ENCODE measurements at places on chromosomes 12 and 14.

- no peak for DNase-seq
Measured at GRCh38 chr12:96752211-96752610, 154.8 kb upstream of the NEDD1 start.

- DNase-seq = no peak
Measured at GRCh38 chr12:94980577-94980976, 22.9 kb downstream of the NDUFA12 start.

- peak; percentile 34 for DNase-seq
Measured at GRCh38 chr14:103846543-103847450, 578 bp downstream of the PPP1R13B start.

DNA sequence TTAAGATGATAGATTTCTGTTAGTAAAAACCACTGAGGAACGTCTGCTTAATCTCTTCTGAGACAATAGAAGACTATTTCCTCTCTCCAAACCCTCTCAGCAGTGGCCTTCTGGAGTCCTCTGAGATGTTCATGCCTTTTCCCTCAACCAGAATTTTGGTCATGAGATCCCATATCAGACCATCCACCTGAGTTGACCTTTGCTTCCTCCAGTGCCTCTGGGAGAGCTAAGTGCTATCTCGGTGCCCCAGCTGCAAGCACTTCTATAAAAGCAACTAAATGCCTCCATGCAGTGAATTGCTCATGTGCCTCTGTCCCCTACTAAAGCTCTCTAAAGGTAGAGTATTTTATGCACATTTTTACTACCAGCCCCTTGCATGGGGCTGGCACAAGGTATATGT lies 172.8 kb upstream of the BCL2L14 start:
- no peak for DNase-seq

GRCh38 chr12:22283006-22283506 lies 51.5 kb downstream of the ST8SIA1 start:
- DNase-seq = no peak

- no peak for DNase-seq
Measured at GRCh38 chr14:84108746-84109457, 1421.0 kb upstream of the FLRT2 start.

- no peak for DNase-seq
Measured at GRCh38 chr12:9741726-9742125, 8.8 kb upstream of the CLECL1 start.

- no peak for DNase-seq
Measured at GRCh38 chr14:28758885-28759652, 7.5 kb upstream of the FOXG1 start.

DNA sequence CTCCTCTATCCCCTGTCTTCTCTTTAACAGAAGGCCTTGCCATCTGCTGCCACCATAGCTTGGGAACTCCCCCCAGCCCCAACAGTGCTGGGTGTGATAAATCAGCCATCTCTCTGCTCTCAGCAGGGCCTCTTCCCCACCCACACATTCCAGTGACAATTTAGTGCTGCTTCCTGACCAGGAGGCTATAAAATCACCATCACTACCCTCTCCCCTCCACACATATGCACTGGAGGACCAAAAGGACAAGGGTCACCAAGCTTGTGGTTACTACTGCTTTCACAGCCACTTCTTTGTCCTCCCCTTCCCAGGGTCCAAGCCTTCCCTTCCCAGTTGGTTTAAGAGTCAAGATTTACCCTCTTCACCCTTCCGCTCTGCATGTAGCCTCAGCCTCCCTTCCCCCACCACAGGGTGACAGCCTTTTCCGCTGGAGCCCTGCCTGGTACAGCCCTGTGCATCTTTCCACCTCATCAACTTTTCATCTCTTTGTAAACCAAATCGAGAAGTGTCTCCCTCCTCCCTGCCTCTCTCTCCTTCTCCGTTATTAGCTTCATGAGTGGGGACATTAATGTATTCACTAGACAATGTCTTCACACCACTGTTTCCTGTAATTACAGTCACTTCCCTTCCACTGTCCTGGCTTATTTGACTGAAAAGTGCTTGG lies 9.4 kb downstream of the PSMB5 start:
- peak; percentile 43 for DNase-seq

- peak; percentile 98 for DNase-seq
Measured at GRCh38 chr12:53757101-53757770, 5.5 kb upstream of the CISTR start.

DNA sequence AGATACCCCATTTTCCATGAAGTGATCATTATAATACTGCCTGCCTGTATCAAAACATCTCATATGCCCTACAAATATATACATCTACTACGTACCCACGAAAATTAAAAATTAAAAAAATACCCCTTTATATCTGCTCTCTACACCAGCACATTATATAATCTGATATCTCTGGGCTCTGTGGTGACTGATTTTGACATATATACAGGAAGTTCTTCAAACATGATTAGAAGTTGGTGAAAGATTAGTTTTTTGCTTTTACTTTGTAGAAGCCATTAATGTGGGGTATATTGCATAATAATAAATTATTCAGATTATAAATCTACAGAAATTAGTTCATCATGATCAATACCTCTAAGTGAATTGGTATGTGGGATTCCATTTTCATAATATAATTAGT lies 126.7 kb upstream of the MDM1 start:
- no peak for DNase-seq

DNA sequence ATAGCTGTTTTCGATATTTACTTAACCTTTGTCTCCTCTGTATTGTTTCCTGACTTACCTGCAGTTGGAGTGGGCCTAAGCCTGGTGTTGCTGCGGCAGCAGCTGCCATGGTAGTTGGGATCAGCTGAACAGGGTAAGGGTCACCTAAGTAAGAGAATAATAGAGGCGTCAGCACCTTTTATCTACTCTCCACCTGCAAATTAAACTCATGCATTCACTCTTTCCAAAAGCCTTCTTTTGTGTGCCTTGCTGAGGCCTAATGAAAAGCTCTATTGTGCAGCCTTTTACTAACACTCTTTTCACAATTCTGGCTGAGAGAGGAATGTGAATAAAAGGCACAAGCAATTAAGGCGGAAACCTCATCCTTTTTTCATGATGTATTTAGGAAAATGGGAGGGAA lies 308.7 kb downstream of the SOX5 start:
- no peak for DNase-seq

DNA sequence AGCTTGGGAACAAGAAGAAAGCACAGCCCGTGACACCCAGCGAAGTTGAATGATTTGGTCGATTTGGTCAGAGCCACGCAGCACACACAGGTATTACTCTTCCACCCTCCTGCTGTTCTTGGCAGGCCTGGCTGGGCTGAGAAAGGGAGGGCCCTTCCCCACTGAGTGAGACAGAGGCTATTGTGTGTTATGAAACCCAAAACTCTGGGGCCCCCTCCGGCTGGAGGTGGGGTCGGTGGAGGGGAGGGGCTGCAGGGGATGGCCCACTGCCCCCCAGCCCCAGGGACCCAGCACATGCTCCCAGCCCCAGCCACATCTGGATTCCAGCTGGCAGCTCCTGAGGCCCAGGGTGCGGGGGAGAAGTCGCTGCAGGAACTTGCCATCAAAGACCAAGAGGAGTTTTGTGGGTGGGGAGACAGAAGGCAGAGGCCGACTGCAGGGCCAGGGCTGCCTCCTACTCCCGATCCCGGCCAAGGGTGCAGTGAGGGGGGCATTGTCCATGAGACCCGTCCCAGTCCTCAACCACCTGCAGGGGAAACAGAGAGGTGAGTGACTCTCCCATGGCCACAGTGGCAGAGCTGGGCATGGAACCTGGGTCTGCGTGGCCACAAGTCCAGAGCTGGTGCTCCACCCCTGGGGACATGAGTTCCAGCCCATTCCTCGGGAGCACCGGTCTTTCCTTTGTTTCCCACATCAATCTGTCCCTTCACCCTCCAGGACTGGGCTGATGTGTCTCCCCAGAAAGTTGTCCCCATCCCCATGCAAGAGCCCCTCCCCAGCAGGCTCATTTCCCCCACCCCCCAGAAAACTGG lies 8.7 kb downstream of the TMEM119 start:
- no peak for DNase-seq

- DNase-seq = peak; percentile 69
Measured at GRCh38 chr14:95098984-95099599, 58.2 kb downstream of the DICER1 start.

DNA sequence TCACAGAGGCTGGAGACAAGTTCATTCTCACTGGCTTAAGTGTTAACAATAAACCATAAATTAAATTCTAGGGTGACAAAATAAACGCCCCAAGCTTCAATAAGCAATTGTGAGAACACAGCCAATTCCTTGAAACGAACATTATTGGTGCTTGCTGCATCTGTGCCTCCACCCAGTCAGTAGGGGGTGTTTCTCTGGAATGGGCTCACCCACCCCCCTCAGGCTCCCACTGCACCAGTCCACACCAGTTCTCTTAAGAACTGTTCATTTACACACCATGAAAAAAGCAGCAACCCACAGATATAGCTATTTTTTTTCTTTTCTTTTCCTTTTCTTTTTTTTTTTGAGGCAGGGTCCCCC lies 34.7 kb downstream of the CDC42BPB start:
- no peak for DNase-seq

- DNase-seq = no peak
Measured at GRCh38 chr12:85448548-85449139, 168.6 kb downstream of the ALX1 start.

DNA sequence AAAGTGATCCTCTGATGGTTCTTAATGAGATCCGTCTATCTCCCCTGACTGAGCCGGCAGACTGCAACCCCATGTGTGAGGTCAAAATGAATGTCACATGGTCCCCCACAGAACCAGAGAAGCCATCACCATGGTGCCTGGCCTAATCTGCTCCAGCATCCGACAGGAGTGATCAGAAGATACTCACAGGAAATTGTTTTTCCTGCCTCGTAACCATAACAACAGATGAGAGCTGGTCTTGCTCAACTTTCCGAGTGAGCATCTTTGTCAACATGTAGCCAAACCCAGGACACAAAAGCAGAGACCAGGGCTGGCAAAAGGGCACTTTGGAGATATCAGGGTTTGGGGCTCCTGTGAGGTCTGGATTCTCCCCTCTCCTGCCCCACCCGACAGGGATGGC lies 72.1 kb upstream of the C14orf180 start:
- DNase-seq = no peak

DNA sequence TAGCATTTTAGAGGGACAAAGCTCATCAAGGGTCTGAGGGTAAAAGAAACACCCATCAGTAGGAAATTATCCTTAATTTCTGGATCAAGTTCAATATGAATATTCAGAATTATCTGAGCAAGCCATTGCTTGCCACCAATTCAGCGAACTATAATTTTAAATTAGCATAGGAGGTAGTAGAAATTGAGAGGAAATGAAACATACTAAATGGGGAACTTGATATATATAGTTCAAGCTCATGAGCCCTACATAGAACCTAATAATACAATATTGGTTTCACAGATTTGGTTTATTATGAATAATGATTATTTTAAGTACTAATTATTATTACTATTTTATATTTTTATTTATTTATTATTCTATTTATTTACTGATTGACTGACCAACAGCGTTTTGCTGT lies 42.1 kb upstream of the GXYLT1 start:
- no peak for DNase-seq

DNA sequence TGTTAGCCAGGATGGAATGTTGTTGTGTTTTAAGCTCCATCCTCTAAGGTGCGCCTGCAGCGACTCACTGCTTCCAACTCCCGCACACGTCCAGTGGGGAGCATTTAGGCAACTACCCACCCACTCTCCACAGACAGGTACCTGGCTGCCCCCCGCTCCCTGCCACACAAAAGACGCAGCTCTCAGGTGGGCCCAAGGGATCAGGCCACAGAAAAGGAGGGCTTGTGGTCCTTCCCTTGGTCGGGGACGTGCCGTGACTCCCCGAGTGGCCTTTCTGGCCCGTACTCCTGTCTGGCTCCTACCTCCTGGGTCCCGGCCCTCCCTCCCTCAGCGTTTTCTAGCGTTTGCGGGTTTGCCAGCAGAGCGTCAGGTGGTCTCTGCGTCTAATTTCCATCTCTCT lies 16.2 kb downstream of the TEDC1 start:
- no peak for DNase-seq

GRCh38 chr12:60231976-60232907 lies 636.4 kb downstream of the SLC16A7 start:
- DNase-seq = no peak

DNA sequence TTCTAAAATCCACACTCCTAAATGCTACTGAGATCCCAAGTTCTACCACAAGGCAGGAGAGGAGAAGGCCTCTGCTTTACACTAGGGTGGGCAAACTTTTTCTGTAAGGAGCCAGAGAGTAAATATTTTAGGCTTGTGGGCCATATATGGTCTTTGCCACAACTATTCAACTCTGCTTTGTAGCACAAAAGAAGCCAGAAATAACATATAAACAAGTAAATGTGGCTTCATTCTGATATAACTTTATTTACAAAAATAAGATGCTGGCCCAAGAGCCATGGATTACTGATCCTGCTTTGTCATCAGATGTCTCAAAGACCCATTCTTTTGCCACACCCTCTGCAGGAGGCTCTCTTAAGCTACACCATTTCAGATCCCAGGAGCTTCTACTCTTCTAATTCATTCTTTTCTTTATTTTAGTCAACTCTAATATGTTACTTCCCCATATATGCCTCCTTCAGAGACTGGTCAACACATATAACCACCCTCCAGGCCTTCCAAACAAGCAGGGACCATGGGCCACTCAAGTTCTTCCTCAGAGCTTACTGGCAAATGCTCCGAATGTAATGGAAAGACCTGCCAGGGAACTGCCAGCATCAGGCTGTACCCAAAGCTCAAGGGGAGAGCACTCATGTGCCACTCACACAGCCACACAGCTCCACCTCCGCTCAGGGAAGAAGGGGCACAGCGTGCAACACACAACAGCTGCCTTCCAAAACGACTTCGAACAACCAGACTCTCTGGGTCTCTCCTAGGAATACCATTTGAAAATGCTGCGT lies 15.6 kb downstream of the APPL2 start:
- no peak for DNase-seq

GRCh38 chr12:116024769-116025168 lies 252.7 kb downstream of the MED13L start:
- no peak for DNase-seq

DNA sequence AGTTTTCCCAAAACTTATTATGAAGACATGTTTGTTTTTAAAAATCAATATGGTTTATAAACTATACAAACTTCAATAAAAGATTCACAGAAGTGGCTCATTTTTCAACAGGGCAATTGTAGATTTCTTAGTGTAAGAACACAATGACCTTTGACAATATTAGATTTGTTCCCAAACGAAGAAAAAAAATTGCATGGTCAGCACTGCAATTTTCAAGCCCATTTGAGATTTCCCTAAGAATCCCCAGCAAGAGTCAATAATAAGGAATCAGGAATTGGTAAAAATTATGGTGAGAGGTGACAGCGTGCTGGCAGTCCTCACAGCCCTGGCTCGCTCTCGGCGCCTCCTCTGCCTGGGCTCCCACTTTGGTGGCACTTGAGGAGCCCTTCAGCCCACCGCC lies 145.8 kb downstream of the DERA start:
- no peak for DNase-seq

GRCh38 chr12:14948672-14949071 lies 10.3 kb upstream of the ERP27 start:
- DNase-seq = no peak
